Memory B cell (primary cell): ENCODE measurements at places on chromosomes 5 and 9.

DNA sequence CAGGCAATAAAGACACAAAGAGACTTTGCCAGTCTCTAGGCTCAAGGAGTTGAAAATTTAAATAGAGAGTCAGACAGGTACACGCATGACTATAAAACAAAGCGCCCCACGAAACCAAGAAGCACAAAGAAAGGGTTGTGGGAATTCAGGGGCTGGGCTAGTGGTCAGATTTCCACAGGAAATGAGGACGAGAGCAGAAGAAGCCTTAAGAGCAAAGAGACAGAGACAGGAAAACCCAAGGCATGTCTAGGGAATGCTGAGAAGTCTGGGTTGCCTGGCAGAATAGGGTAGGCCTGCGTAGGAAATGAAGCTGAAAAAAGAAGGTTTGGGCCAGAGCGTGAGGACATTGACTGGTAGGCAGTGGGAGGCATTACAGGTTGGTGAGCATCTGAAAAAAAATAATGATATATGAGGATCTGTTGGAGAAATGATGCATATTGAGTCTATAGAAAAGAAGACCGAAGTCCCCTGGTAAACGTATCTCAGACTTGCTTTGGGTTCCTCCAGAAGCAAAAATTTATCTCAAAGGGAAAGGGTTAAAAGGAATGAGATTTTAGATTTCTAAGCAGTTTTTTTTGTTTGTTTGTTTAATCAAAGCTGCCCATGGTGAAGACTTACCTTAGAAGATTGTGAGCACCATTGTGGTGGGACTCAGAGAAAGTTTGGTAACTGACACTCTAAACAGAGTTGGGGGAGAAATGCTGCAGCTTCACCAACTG, 51.8 kb downstream of the SLC1A3 start:
- DNase-seq = no peak

- DNase-seq = no peak
These were observed 233.3 kb upstream of the GRAMD2B start for GRCh38 chr5:126189862-126190261.

DNA sequence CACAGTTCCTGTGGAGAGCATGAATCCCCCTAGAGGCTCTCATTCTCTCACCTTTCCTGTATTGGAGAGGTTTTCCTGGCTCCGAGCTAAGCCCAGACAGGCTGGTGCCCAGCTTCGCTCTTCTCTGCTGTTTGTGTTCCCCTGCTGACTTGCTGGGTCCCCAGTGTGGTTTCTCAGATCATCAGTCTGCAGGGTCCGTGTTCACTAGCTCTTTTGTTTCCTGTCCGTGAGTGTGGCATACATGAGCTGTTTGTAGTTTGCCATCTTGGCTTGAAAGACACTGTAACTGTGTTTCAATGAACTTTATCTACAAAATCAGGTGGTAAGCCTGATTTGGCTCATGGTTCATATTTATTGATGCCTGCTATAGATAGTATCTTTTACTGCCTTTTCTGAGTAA, 23.8 kb downstream of the LOX start:
- DNase-seq = no peak

DNA sequence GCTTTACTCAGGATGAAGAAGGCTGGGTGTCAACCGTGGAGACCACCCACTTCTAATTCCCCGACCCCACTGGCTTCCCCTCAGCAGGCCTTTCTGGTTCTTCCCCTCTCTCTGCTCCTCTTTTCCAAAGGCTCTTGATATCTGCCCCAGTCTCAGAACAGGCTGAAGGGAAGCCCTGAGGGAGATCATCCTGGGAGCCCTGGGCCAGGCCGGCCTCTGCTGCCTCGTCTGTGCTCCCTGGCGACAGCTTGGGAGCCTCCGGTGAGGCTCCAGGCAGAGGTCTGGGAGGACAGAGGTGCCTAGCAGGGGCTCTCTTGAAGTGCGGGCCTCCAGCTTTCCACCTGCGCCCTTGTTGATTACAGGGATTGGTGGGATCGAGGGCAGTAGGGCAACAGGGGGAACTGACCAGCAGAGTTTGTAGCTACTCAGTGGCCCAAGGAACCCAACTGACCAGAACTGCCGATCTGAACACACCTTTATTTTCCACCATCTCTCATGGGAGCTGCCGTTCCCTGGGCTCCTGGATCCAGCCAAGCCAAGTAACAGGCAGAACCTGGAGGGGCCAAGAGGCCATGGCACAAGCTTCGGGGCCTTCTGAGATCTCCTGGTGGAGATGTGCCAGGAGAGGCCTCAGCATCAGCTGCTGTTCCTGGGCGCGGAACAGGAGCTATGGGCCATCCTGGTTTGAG, 198.5 kb downstream of the CACNA1B start:
- DNase-seq = no peak

DNA sequence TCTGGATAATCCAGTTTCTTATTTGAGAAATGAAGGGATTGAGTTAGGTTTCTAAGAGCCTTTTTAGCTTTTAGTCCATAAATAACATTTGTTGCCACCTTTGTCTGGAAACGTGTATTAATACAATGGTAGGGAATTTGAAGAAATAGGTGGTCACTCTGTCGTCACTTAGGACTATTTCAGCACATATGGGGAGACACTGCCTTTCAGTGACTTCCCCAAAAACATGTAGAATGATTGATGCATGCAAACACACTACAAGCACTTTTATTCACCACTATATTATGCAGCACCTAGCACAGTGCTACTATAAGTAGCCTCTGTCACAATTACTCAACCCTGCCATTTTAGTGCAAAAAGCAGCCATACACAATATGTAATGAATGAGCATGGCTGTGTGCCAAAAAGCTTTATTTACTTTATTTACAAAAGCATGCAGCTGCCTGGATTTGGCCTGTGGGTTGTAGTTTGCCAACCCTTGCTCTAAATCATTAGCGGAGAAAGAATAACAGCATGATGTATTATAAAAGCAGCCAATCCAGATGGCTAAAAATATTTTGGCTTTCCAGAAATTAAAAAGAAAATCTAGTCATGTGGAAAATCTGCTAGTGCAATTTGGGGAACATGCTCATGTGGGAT, 154.2 kb upstream of the HMHB1 start:
- DNase-seq = no peak

DNA sequence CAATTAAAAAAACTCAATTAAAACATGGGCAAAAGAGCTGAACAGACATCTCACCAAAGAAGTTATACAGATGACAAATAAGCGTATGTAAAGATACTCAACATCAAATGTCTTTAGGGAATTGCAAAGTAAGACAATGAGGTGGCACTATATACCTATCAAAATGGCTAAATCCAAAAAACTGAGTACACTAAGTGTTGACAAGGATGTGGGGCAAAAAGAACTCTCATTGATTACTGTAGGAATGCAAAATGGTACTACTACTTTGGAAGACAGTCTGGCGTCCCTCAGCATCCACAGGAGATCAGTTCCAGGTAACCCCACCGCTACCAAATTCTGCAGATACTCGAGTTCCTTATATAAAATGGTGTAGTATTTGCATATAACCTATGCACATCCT, 198.1 kb downstream of the DAB2IP start:
- no peak for DNase-seq
